KG1 (cell line): ENCODE measurements at places on chromosomes 3 and 15.
A peak's percentile ranks its signal among the peaks of the same experiment; 100 is the strongest.

GRCh38 chr15:100821327-100821726 lies 58.3 kb upstream of the ALDH1A3 start:
- DNase-seq, result no peak

GRCh38 chr15:66036859-66037258 lies 167.6 kb downstream of the RAB11A start:
- DNase-seq, result no peak

- DNase-seq, result no peak
Measured at GRCh38 chr3:63654211-63654610, 1.7 kb downstream of the SNTN start.

- DNase-seq, result no peak
Measured at GRCh38 chr3:9351709-9352126, 11.1 kb upstream of the THUMPD3 start.

- no peak for DNase-seq
Measured at GRCh38 chr3:105788593-105788992, 80.2 kb downstream of the CBLB start.

- DNase-seq, result no peak
Measured at GRCh38 chr3:98343647-98344507, 9.8 kb upstream of the OR5K4 start.

GRCh38 chr15:51876169-51876568 lies 46.7 kb downstream of the TMOD3 start:
- DNase-seq, result no peak

DNA sequence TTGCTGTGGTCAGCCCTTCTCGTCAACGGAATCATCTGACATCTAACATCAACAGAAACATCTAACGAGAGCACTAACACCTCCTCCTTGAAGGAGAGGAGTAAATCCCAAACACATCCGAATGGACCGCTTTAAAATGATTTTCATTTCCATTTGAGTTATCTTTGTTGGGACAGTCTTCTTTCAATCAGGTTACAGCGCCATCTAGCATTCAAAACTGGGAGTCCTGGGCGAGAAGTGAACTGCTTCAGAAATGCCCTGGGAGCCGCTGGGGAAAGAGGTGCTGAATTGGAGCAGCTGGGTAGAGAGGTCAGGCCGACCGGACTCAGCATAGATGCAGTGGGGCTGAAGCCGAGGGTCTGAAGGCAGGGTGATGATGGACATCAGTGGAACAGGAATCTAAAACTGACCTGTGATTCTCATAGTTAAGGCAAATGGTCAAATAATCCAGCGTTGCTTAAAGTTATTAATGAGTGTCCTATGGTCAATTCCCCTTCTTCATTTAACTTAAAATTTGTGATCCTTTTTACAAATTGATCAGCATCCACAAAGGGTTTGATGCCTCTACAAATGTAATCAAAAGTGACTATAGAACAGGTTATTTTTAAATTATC lies 170.0 kb upstream of the NDN start:
- no peak for DNase-seq

DNA sequence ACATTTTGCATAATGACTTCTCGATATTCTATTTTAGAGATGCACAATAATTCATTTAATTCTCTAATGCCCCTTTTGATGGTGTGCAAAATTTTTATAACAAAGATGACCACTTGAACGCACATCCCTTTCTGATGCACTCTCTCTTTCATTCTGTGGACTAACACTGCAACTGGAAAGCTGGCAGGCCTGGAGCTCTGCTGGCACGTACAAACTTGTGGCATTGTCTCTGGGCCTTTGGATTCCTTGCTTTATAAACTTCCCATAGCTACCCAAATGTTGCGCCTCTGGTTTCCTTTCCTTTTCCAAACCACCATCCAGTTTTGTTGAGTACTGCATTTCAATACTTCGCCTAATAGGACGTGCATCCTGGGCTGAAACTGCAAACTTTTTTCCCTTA lies 194.5 kb upstream of the CFAP20DC start:
- no peak for DNase-seq

DNA sequence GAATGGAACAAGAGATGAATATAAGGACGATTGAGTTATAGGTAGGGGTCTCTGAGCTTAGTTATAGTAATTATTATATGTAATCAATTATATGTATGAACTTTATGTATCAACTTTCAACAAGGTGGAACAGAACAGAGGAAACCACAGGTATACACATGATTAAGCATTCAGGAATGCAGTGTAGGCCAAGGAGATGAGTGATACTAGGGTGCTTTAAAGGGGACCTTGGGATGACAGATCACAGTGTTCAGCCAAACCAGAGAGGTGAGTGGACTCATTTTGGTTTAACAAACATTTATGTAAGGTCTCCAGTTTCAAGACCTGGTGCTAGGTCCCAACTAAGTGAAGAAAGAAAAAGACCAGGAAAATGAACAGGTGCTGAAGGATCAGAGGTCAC lies 895.5 kb downstream of the ROBO2 start:
- DNase-seq, result no peak

GRCh38 chr3:145915787-145916186 lies 245.2 kb downstream of the PLOD2 start:
- DNase-seq, result no peak

DNA sequence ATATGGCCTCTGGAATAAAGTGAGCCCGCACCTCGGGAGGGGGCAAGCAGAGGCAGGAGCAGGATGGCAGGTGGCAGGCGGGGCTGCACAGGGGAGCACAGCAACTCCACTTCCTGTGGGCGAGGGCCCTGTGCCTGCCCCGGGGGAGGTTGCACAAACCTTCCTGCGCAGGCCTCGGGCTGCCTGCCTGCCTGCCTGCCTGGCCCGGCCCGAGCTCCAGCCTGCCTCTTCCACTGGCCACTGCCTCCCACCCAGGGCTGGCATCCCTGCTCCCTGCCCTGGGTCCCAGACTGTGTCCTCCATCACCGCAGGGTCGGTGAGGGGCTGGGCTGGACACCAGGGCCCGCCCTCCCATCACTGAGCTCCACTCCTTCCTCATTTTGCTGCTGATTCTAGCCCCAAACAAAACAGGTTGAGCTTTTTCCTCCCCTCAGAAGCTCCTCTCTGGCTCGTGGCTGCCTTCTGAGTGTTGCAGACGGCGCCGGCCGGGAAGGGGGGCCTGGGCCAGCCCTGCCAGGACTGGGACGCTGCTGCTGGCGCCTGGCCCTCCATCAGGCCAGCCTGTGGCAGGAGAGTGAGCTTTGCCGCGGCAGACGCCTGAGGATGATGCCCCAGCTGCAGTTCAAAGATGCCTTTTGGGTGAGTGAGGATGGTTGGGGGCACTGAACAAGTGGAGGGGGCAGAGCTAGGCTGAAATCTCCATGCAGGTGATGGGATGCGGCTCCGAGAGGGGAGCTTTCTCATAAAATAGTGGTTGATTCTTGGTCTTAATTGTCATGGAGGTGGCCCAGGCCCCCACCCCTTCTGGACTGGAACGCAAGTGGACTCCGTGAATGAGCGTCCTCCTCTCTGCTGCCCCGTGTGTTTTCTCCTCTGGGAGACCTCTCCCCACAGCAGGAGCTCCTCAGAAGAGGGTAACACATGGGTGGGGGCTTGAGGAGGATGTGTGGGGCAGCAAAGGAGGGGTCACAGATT lies at the start of gene PSTPIP1:
Gene PSTPIP1 (plus strand): TSS at position 156 of the 975 bp plus-strand sequence. CDS start 448 bp downstream, at position 604.
- DNase-seq, result peak; percentile 70

DNA sequence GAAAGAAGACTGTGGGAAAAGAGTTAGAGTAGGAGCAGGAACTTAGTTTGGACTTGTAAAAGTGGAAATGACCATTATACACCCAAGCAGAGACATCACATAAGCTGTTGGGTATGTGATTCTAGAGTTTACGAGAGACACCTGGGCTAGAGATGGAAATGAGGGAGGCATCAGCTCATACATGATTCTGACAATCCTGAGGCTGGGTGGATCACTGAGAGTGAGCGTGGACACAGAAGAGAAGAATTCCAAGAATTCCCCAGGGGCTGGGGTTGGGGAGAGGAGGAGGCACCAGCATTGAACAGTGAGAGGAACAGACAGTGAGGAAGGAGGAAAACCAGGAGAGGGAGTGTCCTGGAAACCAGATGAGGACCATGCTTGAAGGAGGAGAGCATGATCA lies 113.5 kb downstream of the KCNAB1 start:
- no peak for DNase-seq

- DNase-seq, result no peak
Measured at GRCh38 chr3:171661484-171661883, 148.8 kb downstream of the PLD1 start.

DNA sequence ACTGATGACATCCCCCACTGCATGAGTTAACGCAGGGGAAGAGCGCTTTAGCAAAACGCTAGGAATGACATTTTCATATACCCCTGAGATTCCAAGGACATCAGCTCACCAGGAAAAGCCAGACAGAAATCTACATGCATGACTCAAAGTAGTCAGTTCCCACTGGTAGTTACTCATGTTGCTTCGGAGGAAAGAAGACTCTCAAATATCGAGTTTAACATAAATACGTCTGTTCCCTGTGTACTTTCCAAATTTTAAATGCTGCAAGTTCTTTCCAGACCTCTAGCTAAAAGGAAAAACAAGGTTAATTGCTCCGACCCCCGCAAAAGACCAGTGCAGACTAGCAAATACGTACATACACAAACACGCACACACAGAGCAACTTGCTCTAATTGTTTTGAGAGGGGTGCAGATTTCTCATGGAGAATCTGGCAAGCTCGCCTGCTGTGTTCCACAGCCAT lies 115.4 kb upstream of the PRICKLE2 start:
- no peak for DNase-seq

- DNase-seq, result no peak
Measured at GRCh38 chr3:37766797-37767776, 94.6 kb upstream of the CTDSPL start.

DNA sequence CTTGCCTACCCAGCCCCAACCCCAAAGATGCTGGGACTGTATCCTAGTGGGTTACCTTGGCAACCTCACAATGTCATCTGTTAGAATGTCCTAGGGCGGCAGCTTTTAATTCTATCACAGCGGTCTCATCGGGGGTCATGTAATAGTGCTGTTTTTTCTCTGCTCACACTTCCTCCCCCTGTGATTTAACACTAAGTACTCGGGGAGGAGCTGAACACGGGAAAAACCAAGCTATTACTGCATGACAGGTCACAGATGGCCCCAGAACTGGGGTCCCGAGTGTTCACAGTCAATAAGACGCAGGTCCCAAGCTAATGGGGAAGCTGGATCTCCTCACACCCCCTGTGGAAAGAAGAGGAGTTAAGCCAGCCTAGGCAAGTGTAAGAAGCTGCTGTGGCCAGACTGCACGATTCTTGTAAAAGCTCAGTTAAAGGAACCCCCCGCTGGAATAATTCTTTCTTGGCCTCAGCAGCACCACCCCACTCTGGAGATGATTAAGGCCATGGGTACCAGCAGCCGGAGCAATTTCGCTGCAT lies 2.5 kb upstream of the RFTN1 start:
- DNase-seq, result no peak

- no peak for DNase-seq
Measured at GRCh38 chr3:51997935-51998596, 2.4 kb upstream of the RPL29 start.

- DNase-seq, result no peak
Measured at GRCh38 chr15:56869573-56869972, 48.9 kb upstream of the TCF12 start.

GRCh38 chr3:18222686-18223085 lies 202.5 kb downstream of the SATB1 start:
- no peak for DNase-seq

DNA sequence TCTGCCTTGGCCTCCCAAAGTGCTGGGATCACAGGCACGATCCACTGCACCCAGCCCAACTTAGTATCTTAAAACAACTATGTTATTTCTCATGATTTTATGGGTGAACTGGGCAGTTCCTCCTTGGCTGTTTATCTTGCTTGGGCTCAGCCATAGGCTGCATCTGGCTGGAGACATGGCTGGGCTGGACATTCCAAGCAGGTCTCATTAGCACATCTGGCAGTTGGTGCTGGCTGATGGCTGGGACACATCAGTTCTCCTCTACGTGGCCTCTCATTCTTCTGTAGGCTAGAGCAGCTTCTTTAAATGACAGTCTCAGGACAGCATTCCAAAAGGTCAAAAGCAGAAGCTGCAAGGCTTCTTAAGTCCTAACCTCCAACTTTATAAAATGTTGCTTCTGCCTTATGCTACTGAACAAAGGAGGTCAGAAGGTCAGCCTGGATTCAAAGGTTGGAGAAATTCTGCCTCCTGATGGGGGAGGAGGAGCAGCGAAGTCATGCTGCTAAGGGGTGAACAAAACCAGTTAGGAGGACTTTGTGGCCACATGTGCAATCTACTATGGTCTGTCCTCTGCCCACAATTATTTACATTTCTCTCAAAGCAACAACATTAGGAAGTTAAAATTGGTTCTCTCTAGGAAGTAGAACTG lies 144.0 kb downstream of the AQP9 start:
- no peak for DNase-seq

DNA sequence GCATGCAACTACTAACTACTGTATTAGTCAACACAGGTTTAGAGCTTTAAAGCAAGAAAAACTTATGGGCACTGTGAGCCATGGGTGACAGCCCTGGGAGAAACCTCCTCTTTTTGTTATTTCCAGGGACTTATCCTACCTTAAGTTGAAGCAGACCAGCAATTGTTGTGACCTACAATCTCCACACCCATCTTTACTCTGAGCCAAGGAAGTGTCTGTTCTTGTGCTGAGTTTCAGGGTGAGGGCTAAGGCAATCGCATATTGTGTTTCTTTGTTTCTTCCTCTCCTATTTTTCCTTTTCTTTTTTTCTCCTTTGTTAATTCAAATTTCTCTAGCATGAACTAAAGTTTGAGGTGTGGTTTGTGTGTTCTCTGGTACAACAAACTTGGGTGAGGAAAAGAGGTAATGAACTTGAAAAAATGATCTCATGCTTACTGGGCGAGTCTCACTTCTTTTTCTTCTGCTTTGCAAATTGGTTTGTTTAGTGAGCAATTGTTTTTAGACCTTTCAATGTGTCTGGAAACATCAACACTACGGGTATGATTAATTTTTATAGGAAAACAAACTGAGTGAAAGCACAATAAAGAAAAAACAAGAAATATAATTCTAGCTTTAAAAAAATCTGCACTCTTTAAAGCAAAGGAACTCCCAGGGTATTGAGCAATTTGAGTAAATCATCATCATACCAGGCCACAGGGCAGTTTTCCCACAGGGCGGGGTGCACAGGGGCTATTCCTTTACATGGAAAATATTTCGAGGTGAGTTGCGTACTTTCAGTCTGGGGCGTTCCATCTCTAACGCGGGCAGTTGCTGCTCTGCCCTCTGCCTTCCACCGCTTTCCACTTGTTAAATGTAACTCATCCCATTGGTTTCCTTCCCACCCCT lies 2.7 kb downstream of the UPK1B start:
- DNase-seq, result no peak

GRCh38 chr3:112765531-112765930 lies 81.1 kb downstream of the CD200R1L start:
- no peak for DNase-seq

- DNase-seq, result no peak
Measured at GRCh38 chr3:108849075-108849474, 26.5 kb downstream of the TRAT1 start.
